ENCODE measurements at places on chromosomes 6 and 20.
A peak's percentile ranks its signal among the peaks of the same experiment; 100 is the strongest.

DNA sequence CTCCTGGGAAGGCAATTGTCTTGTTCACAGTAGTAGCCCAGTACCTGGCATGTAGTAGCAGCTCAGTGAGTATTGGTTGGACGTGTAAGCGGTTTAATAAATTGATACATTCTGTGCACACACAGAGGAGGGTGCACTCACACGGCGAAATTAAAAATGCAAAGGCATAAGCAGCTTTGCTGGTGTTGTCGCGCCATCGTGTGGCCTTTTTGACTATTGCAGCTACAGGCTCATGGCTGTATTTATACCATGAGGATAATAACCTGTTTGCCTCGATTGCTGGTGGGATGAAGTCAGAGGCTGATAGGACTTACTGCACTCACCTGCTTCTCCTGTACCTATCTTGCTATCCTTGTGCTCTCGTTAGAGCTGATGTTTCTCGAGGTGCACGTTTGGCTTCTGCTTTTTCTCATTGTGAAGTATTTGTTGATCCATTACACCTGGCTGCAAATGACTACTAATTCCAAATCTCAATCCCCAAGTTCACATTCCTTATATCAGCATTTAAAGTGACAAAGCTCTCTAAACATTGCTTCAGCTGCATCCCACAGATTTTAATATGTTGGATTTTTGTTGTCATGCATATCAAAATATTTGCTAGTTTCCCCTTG, 61.5 kb downstream of the TBXT start:
- no peak for DNase-seq

DNA sequence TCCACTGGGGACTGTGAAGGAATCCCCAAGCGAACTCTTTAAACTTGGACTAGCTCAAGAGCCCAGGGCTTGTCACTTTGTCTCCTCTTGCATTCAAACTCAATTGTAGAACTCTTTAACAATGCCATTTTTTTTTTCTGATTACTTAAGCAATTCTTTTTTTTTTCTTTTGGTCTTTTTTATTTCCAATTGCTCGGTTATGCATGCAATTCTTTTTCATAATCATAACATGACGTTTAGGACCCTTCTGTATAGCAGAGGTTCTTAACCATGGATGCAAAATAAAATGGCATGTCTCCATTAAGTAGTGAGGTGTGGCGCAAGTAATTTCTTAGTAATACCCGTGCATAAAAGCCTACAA, 466 bp upstream of the BFSP1 start:
- no peak for DNase-seq

- no peak for DNase-seq
Measured at GRCh38 chr6:16822529-16822928, 61.3 kb upstream of the ATXN1 start.

- no peak for DNase-seq
Measured at GRCh38 chr6:143882401-143882930, 18.2 kb downstream of the ZC2HC1B start.

- no peak for DNase-seq
Measured at GRCh38 chr20:20063941-20064702, 11.8 kb downstream of the CFAP61 start.

- peak; percentile 80 for DNase-seq
Measured at GRCh38 chr6:170087941-170088581, 202.8 kb downstream of the DLL1 start.

DNA sequence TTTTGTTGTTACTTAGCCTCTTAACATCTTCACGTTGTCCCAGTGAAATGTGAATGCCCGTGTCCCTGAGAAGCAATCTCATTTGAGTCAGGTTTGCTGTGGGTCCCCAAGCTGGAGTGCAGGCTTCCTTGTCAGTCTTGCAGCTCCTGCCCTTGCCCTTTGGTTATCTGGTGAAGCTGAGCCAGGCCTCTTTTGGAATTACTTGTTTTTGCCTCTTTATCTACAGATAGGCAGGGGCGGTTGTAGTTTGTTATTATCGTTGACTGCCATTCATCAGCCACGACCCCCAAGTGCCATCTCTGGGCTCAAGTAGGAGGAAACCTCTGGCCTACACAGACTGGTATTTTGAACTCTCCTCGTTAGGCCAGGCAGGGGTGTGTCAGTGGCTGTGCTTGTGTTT, 2.2 kb downstream of the TMEM14C start:
- DNase-seq: peak; percentile 40

- DNase-seq: no peak
Measured at GRCh38 chr6:35046862-35047261, 94.3 kb downstream of the TCP11 start.

GRCh38 chr6:143732536-143732935, 54.8 kb downstream of the PHACTR2 start:
- no peak for DNase-seq

DNA sequence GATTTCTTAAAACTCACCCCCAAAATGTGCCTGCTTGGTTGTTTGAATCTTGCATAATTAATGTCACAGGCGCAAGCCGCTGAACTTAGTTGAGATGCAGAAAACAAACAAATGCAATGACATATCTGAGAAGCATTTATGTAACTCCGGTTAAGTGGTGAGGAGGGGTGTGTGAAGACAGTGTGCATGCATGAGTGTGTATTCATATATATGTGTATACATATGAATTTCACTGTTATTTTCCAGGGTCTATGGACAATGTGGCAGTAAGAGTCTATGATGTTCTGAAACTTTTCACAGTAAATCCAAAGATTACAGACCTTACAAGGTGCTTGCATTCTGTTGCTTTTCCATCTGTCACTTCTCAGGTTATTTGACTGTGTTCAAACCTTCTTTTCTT, 103.0 kb downstream of the ZNF217 start:
- no peak for DNase-seq

DNA sequence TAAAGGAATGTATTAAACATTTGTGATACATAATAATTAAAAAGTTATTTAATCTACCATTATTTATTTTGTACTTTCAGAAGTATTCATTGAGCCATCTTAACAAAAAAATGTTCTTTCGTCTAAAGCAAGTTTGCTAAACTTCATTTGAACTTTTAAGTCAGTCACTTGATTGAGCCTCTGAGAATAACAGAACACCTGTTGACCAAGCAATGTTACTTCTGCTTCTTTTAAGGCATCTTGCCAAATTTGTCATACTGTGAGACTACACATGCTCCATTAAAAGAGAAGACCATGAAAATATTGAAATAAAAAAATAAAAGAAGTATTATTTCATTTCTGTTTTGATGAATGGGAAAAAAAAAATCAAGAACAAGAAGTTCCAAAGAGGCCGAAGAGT, 141.8 kb upstream of the BMP5 start:
- no peak for DNase-seq

DNA sequence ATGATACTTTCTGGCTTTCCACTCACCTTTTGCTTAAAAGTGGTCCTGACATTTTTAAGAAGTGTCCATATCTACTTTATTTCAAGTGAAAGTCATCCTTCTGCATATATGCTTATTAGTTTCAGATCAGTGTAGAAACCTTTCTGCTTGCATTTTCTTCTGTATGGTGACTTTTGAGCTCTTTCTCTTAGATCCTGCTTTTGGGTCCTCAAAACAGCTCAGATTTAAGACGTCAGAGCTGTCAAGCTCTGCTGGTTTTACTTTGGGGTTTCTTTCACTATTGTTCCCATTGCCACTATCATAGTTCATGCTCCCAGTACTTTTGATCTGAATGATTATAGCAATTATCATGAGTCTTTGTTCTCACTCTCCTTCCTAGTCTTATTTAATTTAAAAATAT, 41.7 kb downstream of the BCKDHB start:
- no peak for DNase-seq

- no peak for DNase-seq
Measured at GRCh38 chr20:34269996-34270627, 28.9 kb downstream of the ASIP start.

DNA sequence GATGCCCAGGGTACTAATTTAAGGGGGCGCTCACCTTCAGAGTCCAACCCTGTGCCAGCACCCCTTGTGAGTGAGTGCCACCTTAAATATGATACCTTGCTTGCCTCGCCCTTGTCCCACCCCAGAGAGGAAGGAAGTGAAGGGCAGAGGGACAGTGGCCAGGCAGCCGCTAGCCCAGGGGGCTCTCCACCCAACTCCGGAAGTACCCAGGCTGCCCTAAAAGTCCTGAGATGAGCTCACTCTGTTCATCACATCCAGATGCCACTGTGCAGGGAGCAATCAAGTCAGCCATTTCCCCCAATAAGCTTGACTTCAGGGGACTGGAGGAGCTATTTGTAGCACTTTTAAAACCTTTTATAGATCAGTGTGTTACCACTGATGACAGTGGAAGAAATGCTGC, 25.0 kb upstream of the STX16 start:
- no peak for DNase-seq

DNA sequence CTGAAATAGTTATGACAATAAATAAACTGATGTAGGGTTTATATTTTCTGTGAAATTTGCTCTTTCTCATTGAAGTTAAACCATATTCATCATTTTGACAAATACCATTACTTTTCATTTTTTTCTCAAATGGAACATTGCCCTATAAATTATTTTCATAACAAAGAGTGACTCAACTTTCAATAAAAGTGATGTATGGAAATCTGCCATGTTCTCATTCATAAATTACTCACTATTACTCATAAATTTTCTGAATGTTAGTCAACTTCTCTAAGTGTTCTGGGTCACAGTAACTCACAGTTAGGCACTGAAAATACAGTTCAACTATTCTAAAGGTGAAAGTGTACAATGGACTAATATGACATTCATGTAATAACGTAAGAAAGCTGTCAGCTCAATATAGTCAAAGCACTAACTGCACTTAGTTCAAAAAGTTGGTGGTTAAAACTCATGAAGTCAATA, 19.0 kb upstream of the STX11 start:
- DNase-seq: no peak

GRCh38 chr20:14454296-14454695, 116.9 kb upstream of the FLRT3 start:
- no peak for DNase-seq

GRCh38 chr6:14059791-14060436, 57.7 kb upstream of the CD83 start:
- no peak for DNase-seq

- no peak for DNase-seq
Measured at GRCh38 chr6:117264692-117265409, 507 bp upstream of the VGLL2 start.

GRCh38 chr6:43668151-43669028, 19.2 kb downstream of the MRPS18A start:
- no peak for DNase-seq
